NCI-H2081 treated with DMSO at 0.1 percent for 48 hours (cell line): ENCODE measurements at places on chromosomes 4 and X.

GRCh38 chr4:53671757-53672156 lies 80.5 kb upstream of the LNX1 start:
- DNase-seq: peak; percentile 58

DNA sequence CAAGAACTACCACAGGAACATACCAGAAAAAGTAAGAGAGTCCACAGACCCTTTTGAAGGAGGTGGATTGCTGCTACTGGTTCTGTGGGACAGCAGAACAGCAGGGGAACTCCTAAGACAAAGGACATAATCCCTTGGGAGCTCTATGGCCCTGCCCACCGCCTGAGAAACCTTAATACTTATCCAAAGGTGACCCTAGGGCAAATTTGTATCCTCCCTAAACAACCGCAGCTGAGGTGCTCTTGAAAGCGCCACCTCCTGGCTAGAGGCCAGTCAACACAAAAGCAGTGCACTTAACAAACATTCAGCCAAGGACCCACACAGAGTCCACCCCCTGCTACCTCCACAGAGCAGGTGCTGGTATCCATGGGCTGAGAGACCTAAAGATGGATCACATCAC lies 136.8 kb downstream of the ADAM29 start:
- no peak for DNase-seq

DNA sequence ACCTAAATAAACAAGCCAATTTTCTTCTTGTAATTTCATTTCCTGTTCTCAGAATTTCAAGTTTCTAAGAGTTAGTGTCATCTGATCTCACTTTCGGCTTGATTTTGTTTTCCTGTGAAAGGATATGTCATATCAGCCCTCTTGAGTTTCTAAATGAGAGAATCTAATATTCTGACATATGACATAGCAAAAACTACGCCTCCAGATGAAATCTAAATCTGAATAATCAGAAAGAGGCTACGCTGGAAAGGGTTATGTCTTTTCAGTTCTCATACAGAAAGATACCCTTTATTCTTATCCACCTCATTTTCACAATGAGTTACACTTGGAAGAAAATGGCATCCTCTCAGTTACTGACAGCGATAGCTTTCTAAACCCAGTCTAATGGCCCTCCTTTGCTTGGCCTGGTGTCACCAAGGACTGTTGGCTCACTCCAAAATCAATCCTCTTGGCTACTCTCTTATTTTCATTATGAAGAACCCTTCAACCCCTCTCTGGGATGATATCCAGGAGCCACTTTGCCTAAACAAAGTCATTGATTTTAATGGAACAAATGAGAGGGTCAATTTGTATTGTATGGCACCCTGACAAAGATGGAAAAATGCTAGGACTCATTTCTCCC lies 65.6 kb downstream of the ASB9 start:
- DNase-seq: no peak

DNA sequence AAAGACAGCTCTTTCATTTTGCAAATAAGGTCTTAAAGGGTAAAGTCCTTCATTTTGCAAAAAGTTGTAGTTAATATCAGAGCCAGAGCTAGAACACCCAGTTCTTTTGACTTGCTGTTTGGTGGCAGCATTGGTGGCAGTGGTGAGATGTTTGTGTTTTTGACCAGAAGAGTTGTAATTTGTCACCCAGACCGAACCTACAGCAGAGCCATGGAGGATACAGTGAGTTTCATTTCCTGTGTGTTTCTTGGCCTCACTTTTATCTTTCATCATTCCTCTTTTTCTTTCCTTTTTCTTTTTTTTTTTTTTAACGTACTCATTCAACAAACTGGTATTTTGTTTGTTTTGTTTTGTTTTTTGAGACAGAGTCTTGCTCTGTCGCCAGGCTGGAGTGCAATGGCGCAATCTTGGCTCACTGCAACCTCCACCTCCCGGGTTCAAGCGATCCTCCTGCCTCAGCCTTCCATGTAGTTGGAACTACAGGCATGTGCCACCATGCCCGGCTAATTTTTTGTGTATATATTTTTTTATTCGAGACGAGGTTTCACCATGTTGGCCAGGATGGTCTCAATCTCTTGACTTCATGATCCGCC lies 116.4 kb downstream of the AFF1 start:
- DNase-seq: no peak

DNA sequence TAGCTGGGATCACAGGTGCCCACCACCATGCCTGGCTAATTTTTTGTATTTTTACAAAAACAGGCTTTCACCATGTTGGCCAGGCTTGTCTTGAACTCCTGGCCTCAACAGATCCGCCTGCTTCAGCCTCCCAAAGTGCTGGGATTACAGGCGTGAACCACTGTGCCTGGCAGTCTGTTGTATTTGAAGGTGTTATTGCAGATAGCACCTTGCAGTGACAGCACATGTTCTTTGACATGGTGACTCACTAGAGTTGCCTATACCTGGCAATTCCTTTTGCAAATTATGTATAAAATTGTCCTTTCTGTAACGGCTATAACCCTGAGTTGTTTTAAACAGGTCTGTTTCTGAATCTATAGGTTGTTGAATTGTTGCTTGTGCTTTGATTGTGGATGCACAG lies 7.9 kb downstream of the OGT start:
- no peak for DNase-seq

GRCh38 chr4:4496592-4497372 lies 45.1 kb downstream of the STX18 start:
- no peak for DNase-seq

DNA sequence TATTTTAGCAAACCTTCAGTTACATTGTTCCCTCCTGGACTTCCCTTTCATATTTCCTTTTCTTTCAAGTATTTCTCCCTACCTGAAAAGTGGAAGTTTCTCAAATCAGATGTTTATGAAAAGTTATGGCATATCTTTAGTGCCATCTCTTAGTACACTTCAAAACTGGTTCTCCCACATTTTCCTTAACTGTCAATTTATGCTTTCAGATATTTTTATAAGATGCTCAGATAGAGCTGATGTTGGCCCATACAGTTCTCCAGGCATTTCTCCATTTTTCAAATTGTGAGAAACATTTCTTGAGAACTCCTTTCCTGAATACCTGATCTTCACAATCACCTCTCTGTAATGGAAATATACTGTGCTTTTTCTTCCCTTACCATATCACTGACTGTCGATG lies 32.5 kb upstream of the AP1AR start:
- no peak for DNase-seq

DNA sequence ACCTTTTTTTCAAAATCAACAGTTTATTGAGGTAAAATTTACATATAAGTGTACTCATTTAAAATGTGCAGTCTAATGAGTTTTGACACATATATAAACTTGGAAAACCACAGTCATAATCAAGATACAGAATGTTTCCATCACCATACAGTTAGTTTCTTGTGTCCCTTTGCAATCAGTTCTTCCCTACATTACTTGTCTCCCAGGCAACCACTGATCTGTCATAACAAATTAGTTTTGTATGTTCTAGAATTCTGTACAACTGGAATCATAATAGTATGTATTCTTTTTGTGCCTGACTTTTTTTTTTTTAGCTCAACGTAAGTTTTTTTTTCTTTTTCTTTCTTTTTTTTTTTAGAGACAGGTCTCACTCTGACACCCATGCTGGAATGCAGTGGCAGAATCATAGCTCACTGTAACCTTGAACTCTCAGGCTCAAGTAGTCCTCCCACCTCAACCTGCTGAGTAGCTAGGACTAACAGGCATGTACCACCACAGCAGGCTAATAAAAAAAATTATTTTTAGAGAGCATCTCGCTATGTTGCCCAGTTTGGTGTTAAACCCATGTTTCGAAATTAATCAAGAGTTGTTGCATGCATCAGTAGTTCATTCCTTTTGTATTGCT lies 26.9 kb downstream of the ARFIP1 start:
- DNase-seq: no peak

GRCh38 chrX:7580127-7580526 lies 262.8 kb upstream of the VCX start:
- no peak for DNase-seq

DNA sequence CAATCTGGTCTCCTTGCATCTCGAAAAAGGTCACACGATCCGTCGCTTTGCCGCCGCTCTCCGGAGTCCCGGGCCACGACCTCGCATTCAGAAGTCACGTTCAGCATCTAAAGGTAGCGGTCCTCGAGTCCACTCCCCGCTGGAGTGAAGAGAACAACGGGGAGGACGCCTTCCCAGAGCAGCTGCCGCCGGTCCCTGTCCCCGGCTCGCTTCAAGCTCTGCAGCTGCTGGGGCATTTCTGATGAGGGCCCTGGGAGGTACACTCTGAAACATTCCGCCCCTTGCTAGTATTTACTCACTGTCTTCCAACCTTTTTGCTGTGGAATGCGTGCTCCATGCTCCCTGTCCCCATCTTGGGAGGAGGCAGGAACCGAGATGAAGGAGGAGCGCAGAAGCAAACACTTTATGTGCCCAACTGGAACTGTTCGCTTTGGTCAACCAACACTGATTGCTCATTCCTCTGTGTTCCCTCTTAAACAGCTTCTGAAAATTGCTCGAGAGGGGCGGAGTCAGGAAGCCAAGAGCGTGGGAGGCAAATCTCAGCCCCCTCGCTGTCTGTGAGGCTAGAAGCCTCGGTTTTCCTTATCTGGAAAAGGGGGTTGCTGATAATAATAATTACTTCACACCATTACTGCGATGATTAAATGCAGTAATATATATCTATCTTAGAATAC lies 6.4 kb upstream of the VAMP7 start:
- no peak for DNase-seq

DNA sequence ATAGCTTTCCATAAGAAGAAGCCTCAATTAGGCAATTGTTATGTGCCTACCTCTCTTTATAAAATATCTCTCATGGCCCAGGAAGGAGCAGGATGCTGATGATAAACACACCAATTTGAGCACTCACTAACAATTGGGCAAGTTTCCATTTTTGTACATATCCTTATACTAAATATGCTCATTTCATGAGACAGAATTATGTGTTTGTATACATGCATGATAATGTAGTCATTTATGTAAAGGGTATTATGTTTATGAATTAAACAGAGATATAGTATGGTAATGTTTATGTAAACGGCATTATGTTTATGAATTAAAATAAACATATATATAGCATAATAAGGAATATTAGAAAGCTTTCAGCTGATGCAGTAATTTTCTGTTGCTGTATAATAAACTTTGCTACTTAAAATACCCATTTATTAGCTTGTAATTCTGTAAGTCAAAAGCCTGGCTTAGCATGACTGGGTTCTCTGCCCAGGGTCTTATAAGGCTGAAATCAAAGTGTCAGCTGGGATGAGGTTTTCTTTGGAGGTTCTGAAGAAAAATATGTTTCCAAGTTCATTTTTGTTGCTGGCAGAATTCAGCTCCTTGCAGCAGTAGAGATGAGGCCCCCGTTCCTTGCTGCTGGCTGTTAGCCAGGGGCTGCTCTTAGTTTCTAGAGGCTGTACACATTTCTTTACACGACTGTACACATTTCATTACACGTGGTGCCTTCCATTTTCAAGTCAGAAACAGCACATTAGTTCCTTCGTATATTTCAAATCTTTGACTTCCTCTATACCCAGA lies 89.0 kb downstream of the GLRA2 start:
- no peak for DNase-seq
